Activated CD4-positive, alpha-beta memory T cell treated with anti-CD3 and anti-CD28 coated beads, Interleukin-2, amount 10 ng/mL, durations not matched to agents 7 days and 5 days (primary cell): ENCODE measurements at places on chromosomes 3 and 15. TPM values are rescaled to one million over a fixed set of nuclear protein-coding genes. Genes with fewer than 3 reads are reported as not detected.

The CCR3 gene
- 1.2 TPM for total RNA-seq

DNA sequence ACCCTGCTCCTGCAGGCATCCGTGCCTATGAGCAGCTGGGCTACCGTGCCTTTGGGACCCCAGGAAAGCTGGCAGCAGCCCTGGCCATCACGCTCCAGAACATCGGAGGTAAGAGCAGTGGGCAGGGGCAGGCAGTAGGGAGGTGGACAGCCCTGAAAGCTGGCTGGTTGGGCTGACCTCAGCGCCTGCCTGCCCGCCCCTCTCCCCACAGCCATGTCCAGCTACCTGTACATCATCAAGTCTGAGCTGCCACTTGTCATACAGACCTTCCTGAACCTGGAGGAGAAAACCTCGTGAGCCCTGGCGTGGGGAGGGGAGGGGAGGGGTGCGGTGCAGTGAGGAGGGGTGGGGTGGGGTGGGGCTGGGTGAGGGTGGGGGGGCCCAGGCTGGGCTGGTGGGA lies 10.5 kb downstream of the SLC38A3 start:
- no peak for DNase-seq

- peak; percentile 46 for DNase-seq
These were observed 13.2 kb upstream of the ADPGK start for GRCh38 chr15:72796515-72797337.

The DAZL gene
- not detected for total RNA-seq

GRCh38 chr3:64552160-64552559 lies 135.6 kb downstream of the ADAMTS9 start:
- no peak for DNase-seq
